Sciatic nerve (tissue), 2 donors: ENCODE measurements at places on chromosomes 3 and 15. TPM values are rescaled to one million over a fixed set of nuclear protein-coding genes. Genes with fewer than 3 reads are reported as not detected.

The MITF gene
- total RNA-seq, result 26.5 TPM

The ATP10A gene
- 5.7 TPM for total RNA-seq

The PLXND1 gene
- total RNA-seq, result 319 TPM

The LSAMP gene
- 5.3 TPM for total RNA-seq

The ABI3BP gene
- 369 TPM for total RNA-seq

The MYO9A gene
- total RNA-seq, result 98.7 TPM

The MEX3B gene
- total RNA-seq, result 3.3 TPM

The ATP8B4 gene
- 16.5 TPM for total RNA-seq

The RTP1 gene
- not detected for total RNA-seq

The KCNAB1 gene
- 6.2 TPM for total RNA-seq

The ATP13A4 gene
- total RNA-seq, result 1.2 TPM

DNA sequence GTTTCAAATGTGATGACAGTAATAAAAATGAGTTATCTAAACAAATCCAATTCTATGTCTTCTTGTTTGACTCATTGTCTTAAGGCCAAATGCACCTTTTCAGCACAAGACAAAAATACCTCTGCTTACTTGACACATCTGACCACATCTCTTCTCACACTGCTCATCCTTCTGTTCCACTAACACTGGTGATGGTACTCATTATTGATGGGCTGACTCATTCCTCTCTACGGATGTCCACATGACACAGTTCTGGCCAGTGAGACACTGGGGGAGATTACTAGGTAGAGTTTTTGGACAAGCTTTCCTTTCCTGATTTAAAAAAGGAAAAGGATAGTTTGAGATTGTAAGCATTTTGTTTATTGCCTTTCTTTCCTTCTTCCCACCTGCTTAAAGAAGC, 410.6 kb upstream of the THRB start:
- no peak for DNase-seq

- DNase-seq, result no peak
Measured at GRCh38 chr15:69736161-69736560, 283.5 kb downstream of the RPLP1 start.

- DNase-seq, result no peak
Measured at GRCh38 chr3:174198199-174198598, 660.9 kb upstream of the NAALADL2 start.

DNA sequence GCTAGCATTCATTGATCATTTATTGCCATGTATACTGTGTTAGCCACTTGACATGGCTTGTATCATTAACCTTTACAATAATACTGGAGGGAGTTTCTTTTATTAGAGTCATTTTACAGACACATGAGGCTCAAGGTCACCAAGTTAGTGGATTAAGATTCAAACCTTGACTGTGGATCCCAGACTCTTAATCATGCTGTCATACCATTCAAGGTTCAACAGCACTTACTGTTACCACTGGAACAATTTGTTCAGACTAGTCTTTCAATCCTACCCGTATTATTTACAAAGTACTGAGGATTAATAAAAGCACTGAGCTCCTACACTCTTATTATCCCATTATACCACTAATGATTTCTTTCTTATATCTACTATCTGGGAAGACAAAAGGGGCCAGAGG, 1.2 kb downstream of the COX17 start:
- no peak for DNase-seq

GRCh38 chr15:28086175-28086703, 12.9 kb downstream of the OCA2 start:
- DNase-seq, result no peak

GRCh38 chr3:196700801-196701200, 11.2 kb downstream of the CEP19 start:
- DNase-seq, result no peak

GRCh38 chr15:48451241-48451640, 120.0 kb downstream of the DUT start:
- no peak for DNase-seq

DNA sequence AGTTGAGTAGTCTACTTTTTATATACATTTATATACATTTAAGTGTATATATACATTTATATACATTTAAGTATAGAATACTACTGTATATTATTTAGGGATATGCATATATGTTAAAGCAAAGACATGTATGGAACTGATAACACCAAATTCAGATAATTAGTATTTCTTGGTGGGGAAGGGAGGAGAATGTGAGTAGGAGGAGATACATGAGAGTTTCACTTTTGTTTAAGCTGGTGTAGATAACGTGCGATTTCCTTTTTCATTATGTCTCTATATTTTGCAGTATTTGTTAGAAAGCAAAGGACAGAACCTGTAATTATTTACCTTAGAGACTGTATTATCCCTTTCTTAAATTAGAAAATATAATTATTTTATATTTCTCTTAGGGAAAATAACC, 16.6 kb upstream of the NIT2 start:
- no peak for DNase-seq

- DNase-seq, result peak; percentile 73
Measured at GRCh38 chr3:38834110-38834509, 18.1 kb upstream of the SCN10A start.

DNA sequence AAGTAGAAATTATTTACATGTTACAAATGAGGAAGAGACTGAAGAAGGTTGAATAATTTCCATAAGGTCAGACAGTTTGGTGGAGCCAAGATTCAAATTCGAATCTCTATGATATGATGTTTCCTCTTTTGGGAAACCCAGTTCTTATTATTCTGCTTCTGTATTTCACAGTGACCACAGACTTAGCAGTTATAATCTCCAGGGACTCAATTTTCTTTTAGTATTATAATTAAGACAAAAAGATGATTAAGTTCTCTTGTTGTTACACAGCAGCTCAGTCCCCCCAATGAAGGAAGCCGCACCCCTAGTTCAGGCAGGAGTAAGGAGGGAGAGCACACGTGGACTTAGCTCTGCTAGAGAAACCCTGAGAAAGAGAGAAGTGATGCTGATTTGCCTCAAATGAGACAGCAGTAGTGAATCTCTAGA, 130.6 kb downstream of the CCNL1 start:
- DNase-seq, result no peak

GRCh38 chr15:65512807-65513416, 4.6 kb downstream of the DPP8 start:
- DNase-seq, result peak; percentile 71

DNA sequence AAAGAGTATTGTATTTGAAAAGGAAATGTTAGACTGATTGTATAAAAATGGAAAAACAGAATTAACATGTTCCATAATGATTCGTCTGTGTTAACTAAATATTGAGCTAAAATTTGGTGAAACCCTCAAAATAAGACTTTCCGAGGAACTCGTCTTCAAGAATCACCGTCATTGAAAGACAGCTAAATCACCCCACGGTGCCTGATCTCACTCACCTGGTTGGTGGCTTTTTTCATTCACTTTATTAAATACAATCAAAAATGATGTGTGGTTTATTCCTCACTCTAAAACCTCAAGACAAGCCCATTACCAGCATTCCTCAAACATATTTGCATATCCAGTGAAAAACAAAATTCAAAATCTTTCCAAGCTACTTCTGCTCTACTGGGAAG, 153.9 kb downstream of the FOXP1 start:
- no peak for DNase-seq

DNA sequence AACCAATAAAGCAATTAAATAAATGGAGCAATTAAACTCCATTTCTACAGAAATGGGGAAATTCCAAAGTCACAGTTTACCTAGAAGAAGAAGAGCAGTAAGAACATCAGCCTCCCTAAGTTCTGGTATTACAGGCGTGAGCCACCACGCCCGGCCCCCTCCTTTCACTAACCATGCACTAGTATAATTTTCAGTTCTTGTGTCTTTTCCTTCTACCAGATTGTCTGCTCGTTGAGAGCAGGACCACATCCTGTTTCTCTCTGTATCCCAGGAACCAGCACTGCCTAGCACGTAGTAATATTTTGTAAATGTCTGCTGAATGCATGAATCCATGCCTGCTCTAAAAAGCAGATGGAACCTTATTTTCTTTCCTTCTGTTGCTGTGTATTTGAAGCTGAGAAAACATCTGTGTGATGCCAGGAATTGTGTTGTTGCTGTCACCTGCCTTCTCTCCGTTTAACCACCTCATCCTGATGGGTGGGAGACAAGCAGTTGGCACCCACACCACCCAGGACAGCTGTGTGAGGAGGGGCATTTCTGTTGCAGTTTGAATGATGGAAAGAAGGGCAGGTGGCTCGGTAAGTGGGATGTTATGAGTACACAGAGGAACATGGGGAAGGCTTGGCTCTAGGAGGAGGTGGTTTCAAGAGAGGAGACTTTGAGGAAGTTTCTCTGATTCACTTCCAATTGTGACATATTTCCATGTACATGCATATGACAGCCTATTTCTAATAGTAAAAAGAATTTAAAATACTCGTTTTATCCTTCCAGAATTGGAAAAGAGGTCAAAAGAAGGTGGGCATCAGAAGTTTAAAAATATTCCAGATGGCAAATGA, 30.1 kb downstream of the PXYLP1 start:
- no peak for DNase-seq

DNA sequence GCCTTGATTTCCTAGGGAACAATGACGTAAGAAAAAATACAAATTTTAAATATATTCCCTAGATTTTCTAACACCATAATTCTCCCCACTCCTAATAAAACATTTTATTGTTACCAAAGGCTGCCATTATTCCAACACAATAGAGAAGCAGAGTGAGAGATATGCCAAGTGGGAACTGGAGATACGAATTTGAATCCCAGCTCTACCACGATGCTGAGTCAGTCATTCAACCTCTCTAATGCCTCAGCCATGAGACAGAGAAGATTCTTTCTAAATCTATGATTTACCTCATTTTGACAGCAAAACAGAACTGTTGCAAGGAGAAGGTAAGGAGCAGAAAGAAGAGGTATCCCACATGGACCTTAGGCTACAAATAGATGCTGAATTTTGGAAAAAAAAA, 112.5 kb downstream of the IGF2BP2 start:
- no peak for DNase-seq

GRCh38 chr3:45887759-45888511, 1.6 kb downstream of the CCR9 start:
- no peak for DNase-seq
